Activated CD4-positive, alpha-beta memory T cell treated with anti-CD3 and anti-CD28 coated beads, Interleukin-2, amount 10 ng/mL, durations not matched to agents 7 days and 5 days (primary cell): ENCODE measurements at places on chromosomes 5 and 9. TPM values are rescaled to one million over a fixed set of nuclear protein-coding genes. Genes with fewer than 3 reads are reported as not detected.

CLINT1 gene
- total RNA-seq = 64.9 TPM

NEURL1B gene
- total RNA-seq = 3.3 TPM

HSD17B3 gene
- total RNA-seq = not detected

ARAP3 gene
- total RNA-seq = 13.9 TPM

IFNB1 gene
- total RNA-seq = 0.35 TPM

EPB41L4A gene
- total RNA-seq = 2.3 TPM

ABITRAM gene
- 10.1 TPM for total RNA-seq

FBP1 gene
- total RNA-seq = 0.65 TPM

TAF11L10 gene
- not detected for total RNA-seq

PDE6A gene
- not detected for total RNA-seq

SLC25A2 gene
- 0.38 TPM for total RNA-seq

CCL27 gene
- not detected for total RNA-seq

CD14 gene
- total RNA-seq = 0.23 TPM

SLC2A8 gene
- total RNA-seq = 7.7 TPM

LMX1B gene
- total RNA-seq = not detected

VPS13A gene
- total RNA-seq = 42.3 TPM

FBP2 gene
- not detected for total RNA-seq

JADE2 gene
- total RNA-seq = 72.7 TPM

NUTM2G gene
- total RNA-seq = not detected

RICTOR gene
- total RNA-seq = 56.4 TPM

MEIKIN gene
- total RNA-seq = 2.2 TPM

LTC4S gene
- total RNA-seq = 2.1 TPM
